Effector CD4-positive, alpha-beta T cell (primary cell): ENCODE measurements at places on chromosomes 13 and 19.
A peak's percentile ranks its signal among the peaks of the same experiment; 100 is the strongest.

DNA sequence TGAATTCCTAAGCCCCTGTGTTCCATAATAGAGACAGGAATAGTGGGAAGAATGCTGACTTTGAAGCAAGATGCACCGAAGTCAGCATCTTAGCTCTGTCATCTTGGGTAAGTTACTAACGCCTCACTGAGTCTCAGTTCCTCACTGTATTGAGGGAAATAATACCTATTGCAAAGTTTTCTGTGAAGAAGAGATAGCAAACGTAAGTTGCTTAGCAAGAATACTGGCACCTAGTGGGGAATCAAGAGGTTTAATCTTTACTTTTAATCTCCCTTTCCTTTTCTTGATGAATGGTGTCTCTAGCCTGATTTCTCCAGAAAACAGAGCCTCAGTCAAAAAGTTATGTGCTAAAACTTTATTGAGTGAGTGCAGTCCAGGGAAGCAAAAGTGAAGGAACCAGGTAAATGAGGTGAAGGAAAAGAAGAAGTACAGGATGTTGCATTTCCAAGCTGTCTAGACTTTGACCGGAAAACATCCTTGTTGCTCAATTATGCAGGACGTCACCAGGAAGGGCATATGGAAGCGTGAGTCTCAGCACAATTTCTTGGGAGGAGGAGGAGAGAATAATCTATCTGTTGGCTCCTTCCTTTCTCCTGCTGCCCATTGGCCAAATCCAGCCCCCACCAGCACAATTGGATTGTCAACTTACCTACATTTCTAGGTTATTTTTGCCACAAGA is 210.0 kb downstream of the B3GLCT start:
- no peak for DNase-seq

DNA sequence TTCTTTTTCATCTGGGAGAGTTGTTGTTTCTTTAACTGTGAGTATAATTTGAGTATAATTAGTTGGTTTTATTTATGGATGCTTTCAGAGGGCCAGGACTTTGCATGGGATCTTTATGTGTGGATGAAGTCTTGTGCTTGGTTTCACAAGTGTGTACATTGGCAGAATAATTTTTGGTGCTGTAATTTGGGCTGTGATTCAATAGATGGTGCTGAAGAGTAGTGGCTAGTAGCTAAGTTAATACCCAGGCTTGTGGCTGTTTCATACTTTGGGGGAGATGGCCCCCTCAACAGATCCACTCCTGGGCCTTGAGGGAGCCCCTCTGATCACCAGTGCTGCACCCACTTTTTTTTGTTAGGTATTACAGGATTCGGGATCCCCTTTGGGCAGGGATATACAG is 1142.4 kb downstream of the SLITRK1 start:
- DNase-seq: no peak

DNA sequence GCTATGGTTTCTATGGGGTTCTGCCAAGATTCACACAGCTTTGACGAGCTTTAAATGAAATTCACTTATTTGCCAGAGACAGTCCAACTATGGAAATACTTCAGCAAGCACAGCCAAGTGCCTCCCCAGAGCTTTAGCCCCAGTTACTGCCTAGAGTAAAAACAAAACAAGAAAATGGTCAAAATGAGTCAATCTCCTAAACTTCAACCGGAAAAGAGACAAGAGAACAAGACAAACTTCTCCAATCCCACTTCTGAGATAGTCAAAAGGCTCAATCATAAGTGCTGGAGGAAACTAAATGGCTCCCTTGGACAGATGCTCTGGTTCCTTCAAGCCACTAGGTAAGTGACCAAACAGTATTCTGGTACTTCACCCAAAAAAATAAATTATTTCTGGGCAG is 65.8 kb downstream of the KATNAL1 start:
- DNase-seq: no peak

GRCh38 chr19:18501832-18502231 is 20.0 kb downstream of the ELL start:
- DNase-seq: no peak

- DNase-seq: no peak
Measured at GRCh38 chr13:101303521-101303920, 112.8 kb downstream of the NALCN start.

- DNase-seq: no peak
Measured at GRCh38 chr19:43618921-43619261, 538 bp downstream of the ZNF428 start.

- no peak for DNase-seq
Measured at GRCh38 chr19:41708481-41708880, at the start of gene CEACAM5. TSS of gene CEACAM5 (plus strand) at chr19:41708626. CDS start at chr19:41708732, 106 bp downstream.

DNA sequence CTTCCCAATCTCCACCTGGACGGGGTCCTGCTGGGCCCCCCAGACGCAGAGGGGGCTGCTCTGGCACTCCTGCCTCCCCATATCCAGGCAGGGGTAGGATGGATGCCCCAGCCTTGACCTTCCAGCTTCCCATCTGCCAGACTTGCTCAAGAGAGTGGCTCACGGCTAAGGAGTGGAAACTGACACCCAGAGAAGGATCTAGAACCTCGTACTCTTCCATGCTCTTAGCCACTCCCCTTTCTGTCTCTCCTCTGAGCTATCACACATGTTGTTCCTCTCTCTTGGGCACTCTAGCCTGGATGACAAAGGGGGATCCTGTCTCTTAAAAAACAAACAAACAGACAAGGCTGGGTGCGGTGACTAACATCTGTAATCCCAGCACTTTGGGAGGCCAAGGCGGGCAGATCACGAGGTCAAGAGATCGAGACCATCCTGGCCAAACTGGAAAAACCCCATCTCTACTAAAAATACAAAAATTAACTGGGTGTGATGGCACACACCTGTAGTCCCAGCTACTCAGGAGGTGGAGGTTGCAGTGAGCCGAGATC is 12.2 kb upstream of the FUT5 start:
- DNase-seq: no peak

DNA sequence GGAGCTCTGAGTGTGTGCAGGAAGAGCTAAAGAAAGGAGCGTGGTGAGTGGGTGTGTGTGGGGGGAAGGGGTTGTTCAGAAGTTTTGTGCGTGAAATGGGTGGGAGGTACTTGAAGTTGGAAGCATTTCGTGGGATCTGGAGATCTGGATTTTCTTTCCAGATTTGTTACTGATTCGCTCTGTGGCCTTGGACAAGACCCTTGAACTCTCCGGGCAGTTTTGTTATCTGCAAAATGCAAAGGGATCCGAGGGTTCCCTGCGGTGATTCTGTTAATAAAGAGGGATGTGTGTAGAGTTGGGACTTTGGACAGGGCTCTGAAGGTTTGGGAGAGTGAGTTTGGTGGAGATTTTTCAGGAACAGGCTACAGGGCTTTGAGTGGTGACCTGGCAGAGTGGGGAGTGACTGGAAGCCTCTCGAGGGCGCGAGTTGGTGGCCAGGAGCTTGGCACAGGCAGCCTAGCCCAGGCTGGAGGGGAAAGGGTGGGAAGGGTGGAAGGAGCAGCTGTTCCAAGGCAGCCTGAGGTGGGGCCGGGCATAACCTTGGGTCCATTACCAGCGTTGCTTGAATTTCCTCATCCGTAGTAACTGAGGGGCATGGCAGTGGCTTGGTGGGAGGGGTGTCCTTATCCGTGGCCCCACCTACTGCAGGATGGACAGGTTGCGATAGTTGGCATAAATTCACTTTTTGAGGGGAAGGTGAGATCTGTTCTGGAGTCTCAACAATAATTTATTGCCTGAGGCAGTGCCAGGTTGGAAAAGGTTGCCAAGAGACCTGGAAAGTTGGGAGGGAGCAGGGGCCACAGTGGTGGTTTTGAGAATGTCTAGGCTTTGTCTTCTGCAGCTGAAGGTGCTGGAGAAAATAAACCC is 2.1 kb downstream of the ACTN4 start:
- DNase-seq: no peak

- no peak for DNase-seq
Measured at GRCh38 chr19:58274771-58275201, 4.0 kb upstream of the ZNF8 start.

GRCh38 chr13:75537401-75538365 is at the start of gene COMMD6:
TSS of gene COMMD6 (minus strand) at chr13:75537841. CDS start at chr13:75537805, 36 bp downstream.
- DNase-seq: peak; percentile 55

- DNase-seq: no peak
Measured at GRCh38 chr19:2850256-2850925, 9.1 kb downstream of the ZNF555 start.

DNA sequence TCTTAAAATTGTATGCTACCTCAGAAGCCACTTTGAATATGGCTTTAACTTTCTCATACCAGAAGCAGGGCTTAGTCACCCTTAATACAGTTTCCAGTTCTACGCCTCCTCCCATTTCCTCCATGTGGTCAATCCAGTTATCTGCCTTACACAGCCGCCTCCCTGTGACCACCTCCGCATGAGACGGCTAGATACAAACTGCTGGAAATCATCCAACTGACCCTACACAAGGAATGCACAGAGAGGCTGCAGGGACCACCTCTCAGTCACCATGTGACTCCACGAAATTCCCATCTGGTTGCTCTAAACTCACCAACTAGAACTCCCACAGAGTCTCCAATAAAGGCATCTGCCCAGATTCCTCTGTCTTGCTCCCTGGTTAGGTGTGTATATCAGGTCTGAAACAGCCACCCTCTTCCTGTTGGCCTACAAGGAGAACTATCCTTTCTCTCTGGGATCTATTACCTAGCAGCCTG is 6.8 kb downstream of the ZNF564 start:
- DNase-seq: no peak

DNA sequence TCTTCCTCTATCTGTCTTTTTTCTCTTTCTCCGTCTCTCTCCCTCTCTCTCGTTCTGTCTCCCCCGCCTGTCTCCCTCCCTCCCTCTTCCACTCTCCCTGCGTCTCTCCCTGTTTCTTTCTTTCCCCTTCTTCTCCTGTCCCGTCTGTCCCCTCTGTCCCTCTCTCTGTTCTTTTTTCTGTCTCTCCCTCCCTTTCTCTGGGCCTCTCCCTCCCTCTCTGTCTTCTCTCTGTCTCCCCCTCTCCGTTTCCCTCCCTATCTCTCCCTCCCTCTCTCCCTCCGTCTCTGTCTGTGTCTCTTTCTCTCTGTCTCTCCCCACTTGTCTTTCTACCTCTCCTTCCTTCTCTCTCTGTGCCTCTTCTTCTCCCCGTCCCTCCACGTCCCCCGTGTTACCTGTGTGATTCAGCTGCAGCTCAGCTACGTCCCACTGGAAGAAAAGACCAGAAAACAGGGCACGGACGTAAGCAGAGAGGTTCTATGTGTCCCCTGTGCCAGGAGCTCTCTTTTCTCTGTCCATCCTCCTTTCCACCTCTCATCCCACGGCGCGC is 1.2 kb downstream of the CD70 start:
- DNase-seq: no peak

DNA sequence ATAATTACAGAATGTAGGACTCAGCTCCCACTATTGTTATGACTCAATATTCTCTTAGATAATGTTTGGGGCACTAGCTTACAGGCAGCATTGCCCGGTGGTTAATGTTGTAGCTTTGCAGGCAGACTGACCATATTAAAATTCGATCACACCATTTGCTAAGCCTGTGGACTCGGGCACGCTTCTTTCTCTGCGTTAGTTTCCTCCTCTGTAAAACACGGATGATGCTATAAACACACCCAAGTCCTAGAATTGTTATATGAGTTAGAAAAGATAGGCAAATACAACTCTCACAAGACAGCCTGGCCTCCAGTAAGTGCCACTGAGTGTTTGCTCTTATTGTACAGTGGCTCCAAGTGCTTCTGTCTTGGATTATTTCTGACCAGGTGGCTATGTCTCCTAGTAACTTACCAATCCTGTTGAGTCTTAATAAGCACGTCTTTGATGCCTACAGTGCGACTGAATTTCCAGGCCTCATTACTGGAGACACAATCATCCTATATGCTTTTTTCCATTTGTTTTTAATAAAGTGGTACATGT is 50.0 kb upstream of the ALOX5AP start:
- DNase-seq: no peak

GRCh38 chr13:20702530-20702914 is 977 bp upstream of the IL17D start:
- no peak for DNase-seq

DNA sequence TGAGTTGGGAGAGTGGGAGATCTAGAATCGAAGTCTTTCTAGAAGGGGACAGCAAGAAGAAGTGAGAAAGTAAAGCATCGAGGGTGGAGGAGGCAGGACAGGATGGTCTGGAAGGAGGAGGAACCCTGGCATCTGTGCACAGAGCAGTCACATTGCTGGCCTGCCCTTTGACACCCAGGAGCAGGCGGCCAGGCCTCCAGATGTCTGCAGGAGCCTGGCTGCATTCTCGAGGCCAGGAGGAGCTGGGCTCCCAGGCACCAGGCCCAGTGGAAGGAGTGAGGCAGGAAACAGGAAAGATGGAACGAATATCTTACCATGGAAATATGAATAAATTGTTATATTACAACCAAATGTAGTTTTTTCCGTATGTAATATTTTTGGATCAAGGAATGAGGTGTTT is 27.7 kb upstream of the ARGLU1 start:
- no peak for DNase-seq

- no peak for DNase-seq
Measured at GRCh38 chr19:7643031-7643415, 6.1 kb downstream of the STXBP2 start.

DNA sequence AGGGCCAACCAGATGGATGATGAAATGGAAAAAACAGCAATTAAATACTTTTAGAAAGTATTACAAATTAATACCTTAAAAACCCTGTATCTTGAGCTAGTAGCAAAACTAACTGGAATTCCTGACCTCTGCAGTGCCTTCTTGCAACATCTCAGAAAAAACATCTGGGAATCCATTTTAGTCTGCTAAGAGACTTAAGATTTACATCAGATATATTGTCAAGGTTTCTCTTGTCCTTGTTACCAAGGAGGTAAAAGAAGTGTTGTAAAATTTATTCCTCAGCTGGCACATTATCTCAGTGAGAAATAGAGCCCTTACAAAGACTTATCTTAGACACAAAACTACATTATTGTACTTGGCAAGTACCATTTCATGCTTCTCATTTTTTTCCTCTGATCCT is 18.5 kb downstream of the KCNRG start:
- no peak for DNase-seq

DNA sequence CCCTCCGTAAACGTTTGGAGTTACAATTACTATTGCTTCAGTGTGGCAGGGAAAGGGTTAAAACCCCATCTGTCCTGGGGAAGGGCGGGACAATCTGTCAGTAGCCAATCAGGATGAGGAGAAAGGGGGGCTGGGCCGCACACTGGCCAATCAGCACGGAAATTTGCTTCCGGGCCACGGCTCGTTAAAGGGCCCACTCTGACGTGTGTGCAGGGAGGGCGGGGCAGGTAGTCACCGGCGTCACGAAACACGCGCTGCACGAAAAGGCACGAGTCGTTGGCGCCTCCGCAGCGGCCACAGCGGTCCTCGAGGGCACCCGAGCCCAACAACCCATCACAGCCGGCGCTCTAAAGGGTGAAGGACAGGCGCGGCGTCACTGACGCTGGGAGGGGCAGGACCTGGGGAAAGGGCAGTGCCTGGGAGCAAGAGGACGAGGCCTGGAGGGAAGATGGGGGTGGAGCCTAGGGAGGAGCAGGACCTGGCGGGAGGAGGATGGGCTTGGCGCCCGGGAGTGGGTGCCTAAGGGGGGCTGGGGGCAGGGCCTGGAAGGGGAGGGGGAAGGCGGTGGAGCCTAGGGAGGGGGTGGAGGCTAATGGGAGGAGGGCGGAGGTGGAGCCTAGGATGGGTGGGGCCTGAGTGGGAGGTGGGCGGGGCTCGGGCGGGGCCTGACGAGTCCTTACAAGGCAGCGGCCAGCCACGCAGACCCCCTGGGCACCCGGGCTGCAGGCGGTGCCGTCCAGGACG is 4.9 kb downstream of the ADAMTSL5 start:
- DNase-seq: peak; percentile 91
